ENCODE measurements at places on chromosomes 2 and 18. TPM values are rescaled to one million over a fixed set of nuclear protein-coding genes. Genes with fewer than 3 reads are reported as not detected.

GRCh38 chr2:27170581-27171337 is 22.0 kb downstream of the TCF23 start:
- DNase-seq, result no peak

DNA sequence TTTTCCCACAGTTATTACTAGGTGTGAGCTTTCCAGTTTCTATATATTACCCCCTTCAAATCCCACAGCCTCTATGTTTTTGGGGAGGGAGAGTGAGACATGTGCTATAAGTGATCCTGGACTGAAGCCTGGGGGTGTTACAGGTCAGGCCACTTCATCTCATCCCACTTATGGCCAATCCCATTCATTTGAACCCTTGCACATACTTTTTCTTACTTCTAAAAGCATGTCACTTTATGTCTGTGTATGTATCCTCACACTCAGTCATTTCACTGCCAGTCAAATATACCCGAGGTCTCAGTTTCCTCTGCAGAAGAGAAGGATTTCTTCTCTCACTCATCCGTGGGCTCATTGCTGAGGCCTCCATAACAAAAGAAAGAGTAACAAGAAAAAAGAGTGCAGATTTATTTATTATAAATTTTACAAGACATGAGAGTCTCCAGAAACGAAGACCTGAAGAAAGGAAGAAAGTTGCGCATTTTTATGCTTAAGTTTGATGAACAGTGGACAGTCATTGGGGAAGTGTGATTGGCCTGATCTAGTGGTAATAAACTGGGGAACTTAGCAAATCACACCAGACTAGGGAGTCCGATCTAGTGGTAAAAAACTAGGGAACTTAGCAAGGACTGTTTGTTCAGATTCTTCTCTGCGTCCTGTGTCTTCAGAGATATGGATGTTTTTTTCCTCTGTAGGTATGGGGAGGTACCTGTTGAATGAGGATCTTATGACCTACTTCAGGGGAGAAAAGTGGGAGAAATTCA is 52.1 kb downstream of the ICOS start:
- no peak for DNase-seq

GRCh38 chr2:241877989-241878970 is 8.8 kb downstream of the RTP5 start:
- DNase-seq, result peak; percentile 67

DNA sequence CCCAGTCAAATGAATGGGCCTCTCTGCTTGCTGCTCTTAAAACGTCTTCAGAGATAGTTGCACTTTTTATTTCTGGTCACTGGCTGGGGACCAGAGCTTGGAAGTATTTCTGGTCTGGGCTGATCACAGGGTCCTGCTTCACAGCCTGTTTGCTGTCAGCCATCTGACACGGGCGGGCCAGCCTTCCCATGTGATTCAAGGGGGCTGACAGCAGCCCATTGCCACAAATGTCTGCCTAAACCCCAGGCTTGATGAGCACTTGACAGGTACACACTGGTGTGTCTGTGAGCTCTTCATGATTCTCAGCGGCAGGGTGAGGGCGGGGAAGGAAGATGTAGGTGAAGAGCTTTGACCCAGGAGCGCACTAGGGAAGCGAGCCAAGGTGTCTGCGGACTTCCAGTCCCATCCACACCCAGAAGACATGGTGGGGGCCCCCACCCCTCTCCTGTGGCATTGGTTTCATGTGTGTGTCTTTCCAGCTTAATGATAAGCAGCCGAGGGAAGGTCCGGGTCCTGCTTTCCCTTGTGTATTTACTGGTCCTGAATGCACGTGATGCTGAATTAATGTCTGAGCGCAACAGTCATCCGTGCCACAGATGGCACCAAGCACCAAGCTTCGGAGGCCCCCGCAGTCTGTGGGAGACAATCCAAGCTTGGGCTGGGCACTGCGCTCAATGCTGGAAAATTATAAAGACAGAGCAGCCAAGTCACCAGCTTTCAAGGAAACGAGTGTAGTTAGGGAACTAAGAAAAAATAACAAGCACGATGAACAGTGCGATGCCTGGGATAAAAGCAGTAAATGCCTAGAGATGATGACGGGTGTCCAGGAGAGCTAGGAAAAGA is 73.3 kb downstream of the SH3BP4 start:
- DNase-seq, result peak; percentile 81

- no peak for DNase-seq
These were observed 40.0 kb downstream of the TTC32 start for GRCh38 chr2:19861813-19862212.

The PAPOLG gene
- 36.5 TPM for total RNA-seq

DNA sequence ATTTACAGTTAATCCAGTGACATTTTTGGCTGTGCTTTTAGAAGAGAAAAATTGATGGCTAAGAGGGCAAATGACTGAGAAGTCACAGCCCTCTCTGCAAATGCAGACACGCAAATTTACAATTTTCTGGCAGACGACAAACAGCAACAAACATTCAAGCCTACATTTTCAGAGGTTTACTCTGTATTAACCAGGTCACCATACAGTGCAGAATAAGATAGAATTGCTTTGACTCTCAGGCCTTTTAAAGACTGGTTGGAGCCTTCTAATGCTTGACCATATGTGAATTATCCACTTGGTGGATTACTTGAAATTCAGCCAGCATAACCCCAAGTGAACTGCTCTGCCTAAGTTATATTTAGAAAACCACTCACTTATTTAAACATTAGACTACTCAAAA is 280.9 kb upstream of the STON1 start:
- DNase-seq, result peak; percentile 83

DNA sequence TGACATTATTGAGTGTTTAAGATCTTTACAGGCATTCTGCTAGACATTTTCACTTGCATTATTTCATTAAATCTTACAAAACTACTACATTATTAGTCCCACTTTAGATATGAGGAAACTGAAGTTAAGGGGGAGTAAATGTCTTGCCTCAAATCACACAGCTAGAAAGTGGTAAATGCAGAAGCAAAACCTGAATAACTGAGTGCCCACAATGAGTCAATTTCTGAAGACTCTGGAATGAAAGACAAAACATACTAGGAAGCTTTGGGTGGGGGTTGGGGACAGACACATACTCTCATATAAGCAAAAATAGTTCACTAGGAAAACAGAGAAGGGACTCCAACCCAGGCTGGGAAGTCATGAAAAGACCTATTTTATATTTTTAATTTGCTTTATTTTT is 214.4 kb upstream of the LRATD1 start:
- no peak for DNase-seq

The IL1R1 gene
- total RNA-seq, result 1.5 TPM

DNA sequence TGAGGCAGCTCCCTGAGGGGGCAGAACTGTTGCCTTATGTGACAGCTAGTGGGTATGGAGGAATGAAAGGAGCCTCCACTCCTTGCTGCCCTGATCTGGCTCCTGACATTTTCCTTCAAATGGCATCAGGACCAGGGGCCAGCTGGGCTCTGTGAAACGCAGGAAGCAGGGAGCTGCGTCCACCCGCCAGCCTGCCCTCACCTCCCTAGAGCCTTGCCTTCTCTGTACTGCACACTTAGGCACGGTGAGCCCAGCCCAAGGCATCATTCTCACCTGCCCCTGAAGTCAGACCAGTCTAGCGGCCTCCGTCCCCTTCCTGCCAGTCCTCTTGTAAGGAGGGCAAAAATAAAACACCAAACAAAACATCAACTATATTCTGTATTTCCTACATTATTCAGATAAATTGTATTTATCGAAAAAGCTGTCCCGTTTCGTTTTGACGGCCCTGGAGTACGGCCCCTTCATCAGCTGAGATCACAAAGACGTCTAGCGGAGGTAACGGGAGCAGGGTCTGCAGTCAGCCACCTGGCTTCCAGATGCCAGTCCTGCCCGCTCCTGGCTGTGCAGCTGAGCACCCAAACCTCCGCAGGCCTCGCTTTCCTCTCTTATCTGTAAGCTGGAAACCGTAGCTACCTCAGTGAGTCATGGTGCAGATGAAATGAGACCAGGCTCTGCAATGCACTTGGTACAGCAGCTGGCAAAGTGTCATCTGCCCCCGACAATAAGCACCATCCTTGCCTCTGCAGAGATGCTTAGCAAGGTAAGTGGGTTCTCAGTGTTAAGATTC is 6.9 kb upstream of the CTDP1 start:
- DNase-seq, result no peak

- no peak for DNase-seq
These were observed 33.9 kb downstream of the WIPF1 start for GRCh38 chr2:174563530-174564282.

DNA sequence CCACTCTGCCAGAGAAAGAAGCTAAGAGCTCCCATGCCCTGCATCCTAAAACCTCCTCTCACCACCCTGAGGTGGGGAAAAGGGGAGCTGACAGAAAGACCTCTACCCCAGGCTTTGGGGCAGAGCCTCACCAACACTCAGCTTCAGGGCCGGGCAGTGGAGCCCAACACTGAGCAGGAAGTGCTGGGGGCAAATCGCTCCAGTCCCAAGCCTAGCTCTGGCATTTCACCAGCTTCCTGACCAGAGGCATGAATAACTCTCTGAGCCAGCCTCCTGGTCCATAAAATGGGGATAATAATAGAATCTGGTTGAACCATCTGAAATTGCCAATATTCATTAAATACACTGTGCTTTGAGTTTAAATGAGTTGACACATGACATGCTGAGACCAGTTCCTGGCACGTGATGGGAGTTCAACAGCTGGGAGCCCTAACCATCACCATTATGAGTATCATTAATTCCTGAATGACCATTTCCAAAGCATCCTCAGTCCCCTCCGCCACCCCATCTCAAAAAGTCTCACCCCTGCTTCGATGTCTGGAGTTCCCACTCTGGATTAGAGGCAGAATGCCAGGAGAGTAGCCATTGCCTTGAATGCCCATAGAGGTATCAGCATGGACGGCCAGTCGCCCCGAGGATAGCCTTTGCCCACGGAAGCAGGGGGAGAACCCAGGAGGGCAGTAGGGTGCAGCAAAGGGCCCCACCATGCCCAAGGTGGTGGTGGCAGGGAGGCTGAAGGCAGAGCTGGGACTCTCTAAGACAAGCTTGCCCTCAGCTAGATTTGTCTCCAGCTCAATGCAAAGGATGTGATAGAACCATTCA is 153.4 kb downstream of the TNS1 start:
- DNase-seq, result no peak

The LOXL3 gene
- 7.0 TPM for total RNA-seq

GRCh38 chr18:48328473-48329210 is 80.5 kb downstream of the ZBTB7C start:
- no peak for DNase-seq

GRCh38 chr2:20578895-20579825 is 71.7 kb downstream of the HS1BP3 start:
- DNase-seq, result peak; percentile 82

DNA sequence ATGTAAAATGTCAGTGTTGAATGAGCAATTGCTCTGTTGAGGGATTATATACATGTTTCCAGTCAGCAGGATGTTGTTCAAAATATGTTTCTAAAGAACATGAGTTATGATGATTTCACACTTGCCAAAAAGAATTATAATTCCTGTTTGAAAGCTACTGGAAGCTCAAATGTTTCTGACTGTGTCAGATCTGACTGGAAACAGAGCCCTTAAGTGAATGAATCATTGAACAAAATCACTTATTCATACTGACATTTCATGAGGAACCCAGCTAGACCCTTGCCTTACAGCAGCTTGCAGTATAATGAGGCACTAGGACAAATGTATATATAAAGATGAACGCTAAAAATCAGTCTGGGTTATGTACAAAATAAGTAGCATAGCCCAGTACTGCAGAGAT is 35.4 kb upstream of the ITGAV start:
- no peak for DNase-seq
